ENCODE measurements at places on chromosomes 1 and 21.

DNA sequence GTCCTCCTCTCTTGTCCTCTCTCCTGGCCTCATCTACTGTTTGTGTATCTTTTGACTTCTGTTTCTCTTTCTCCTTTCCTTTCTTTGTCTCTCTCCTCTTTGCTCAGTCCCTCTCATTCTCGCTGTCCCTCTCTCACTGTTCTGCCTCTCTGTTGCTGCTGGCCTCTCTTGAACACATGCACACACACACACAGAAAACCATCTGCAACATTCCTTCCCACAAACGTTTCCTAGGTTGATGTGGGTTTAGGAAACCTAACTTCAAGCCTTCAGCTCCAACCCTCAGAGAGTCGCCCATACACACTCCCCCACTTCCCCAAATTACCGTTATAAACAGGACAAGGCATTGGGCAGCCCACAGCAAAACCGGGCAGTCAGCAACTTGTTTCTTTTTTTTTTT is 10.9 kb upstream of the SSBP3 start:
- no peak for DNase-seq

GRCh38 chr1:85428471-85429089 is 36.4 kb downstream of the DDAH1 start:
- no peak for DNase-seq

DNA sequence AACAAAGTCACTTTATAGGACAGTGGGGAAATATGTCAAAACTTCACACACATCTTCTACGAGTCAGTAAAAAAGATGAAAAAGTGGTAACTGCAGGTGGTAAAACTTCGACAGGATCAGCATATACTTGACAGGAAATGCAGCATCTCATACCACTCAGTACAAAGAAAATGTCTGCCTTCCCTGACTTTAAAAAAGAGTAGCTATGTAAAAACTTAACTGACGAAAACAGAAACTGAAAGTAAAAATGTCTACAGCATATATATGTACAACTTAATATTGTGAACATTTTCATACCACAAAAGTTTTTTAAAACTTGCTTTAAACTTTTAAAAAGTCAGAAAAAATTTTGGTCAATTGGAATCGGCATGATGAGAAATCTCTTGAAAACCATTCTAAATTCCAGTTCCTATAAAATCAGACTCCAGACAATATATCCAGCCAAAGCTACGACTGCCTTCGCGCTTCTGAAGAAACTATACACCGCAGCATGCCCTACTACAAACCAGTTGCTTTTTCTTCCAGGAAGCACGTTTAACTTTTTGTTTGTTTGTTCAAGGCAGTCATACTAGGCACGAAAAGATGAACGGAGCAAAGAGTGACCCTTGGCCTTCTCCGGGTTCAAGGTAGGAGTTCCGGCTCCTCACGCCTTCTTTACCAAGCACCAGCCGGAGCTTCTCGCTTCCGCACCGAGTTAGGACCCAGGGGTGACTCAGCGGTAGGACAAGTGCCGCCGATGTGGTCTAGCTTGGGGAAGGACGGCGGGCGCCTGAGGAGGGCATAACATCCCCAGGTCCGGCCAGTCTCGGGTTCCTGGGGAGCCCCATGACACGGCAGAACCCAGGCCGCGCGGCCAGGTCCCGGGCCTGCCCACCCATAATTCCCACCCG is 612 bp downstream of the PSMA5 start:
- peak; percentile 39 for DNase-seq

GRCh38 chr21:15560383-15561056 is 169.3 kb upstream of the USP25 start:
- DNase-seq = no peak

- DNase-seq = no peak
Measured at GRCh38 chr1:221788466-221788865, 46.6 kb upstream of the DUSP10 start.

GRCh38 chr1:164622068-164622845 is 63.3 kb downstream of the PBX1 start:
- DNase-seq = no peak

DNA sequence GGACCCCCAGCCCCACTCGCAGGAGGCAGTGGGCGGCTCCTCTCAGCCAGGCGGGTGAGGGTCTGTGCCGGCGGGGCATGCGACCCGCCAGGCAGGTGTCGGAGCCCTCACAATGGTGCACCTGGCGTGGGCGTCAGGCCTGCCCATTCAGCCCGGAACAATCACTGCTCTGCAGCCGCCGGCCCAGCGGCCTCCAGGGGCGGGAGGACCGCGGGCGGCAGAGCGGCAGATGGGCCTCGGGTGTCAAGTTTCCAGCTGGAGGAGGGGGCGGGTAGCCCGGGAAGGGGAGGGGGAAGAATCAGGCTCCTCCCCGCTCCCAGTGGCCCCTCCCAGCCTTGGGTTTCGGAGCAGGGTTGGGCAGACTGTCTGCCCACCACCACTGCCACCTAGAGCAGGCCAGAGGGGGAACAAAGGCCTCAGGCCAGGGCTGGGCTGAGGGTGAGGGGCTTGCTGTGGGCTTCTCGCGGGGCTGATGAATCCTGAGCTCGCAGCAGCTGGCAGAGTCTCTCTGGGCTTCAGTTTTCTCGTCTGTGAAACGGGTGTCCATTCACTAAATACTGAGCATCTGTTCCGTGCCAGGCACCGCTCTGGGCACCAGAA is 39.5 kb upstream of the CASZ1 start:
- peak; percentile 40 for DNase-seq

GRCh38 chr1:159889821-159890252 is 10.1 kb downstream of the CFAP45 start:
- DNase-seq = peak; percentile 94

- peak; percentile 39 for DNase-seq
Measured at GRCh38 chr1:29975036-29975694, 738.8 kb downstream of the PTPRU start.

DNA sequence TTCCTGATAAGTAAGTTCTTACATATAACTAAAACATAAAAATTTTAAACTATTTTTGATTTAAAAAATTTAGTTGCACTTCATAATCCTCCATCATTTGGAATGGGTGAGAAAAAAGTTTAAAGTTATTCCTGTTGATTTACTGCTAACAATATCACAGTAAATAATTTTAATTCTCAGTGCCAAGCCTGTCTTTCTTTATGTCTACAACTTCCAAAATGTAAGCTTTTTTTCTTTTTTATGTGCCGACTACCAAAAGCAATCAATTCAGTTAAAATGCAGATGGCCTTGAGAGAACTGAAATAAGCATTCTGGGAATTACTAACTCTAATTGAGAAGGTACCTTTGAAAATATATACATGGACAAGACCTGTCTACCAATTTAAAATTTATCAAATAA is 1224.3 kb upstream of the B3GALT2 start:
- DNase-seq = no peak

DNA sequence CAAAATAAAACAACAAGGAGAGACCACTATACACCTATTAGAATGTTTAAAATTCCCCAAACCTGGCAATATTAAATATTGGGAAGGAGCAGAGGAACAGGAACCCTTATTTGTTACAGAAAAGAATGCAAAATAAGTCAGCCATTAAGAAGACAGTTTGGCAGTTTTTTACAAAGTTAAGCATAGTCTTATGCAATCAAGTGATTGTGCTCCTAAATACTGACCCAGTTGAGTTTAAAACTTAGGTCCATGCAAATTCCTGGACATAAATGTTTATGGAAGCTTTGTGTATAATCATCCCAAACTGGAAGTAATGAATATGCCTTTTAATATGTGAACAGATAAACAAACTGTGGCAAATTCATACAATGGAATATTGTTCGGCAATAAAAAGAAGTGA is 72.9 kb upstream of the RGS4 start:
- no peak for DNase-seq

- DNase-seq = peak; percentile 3
Measured at GRCh38 chr1:116268211-116268610, 104.8 kb upstream of the ATP1A1 start.

GRCh38 chr21:26941421-26941820 is 25.5 kb downstream of the ADAMTS5 start:
- DNase-seq = peak; percentile 61

DNA sequence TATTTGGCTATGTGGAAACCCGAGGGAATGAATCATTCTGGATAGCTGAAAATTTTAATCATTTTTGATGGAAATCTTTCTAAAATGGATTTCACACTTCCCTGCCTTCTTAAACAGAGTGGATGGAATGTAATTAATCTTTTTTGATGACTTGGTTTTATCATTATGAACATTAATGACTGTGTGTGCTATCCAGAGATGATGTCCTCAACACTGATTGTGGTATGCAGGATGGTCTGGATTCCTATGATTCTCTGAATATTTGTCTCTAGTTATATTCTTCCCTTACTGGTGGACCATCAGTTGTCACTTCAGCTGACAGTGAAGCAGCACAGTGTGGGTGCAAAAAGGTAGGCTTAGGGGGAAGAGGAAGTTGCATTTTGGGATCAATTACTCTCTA is 513.5 kb downstream of the LMO4 start:
- peak; percentile 41 for DNase-seq

GRCh38 chr1:110727246-110727645 is 52.5 kb upstream of the KCNA3 start:
- no peak for DNase-seq

- DNase-seq = no peak
Measured at GRCh38 chr1:10734375-10734774, 62.1 kb downstream of the CASZ1 start.

GRCh38 chr1:107724648-107725047 is 240.3 kb downstream of the VAV3 start:
- peak; percentile 39 for DNase-seq

- no peak for DNase-seq
Measured at GRCh38 chr1:217105437-217105836, 382.2 kb upstream of the ESRRG start.

- DNase-seq = peak; percentile 81
Measured at GRCh38 chr1:7046314-7046713, 261.1 kb downstream of the CAMTA1 start.

DNA sequence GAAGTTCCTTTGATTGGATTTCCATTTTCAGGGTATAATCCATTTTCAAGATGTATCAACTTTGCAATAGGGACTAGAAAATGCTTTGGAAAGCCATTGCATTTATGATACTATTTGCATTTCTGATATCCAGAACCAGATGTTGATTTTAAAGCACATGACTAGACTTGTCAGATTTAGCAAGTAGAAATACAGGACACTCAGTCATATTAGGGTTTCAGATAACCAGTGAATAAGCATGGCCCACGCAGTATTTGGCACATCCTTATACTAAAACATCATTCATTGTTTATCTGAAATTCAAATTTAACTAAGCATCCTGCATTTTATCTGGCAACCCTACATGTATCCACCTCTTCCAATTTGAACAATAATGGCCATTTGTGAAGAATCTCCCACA is 113.3 kb upstream of the DPT start:
- DNase-seq = no peak

- DNase-seq = no peak
Measured at GRCh38 chr21:45088729-45089128, 14.3 kb downstream of the ADARB1 start.

GRCh38 chr1:35629051-35629450 is 12.3 kb downstream of the PSMB2 start:
- no peak for DNase-seq

- no peak for DNase-seq
Measured at GRCh38 chr1:21604208-21604957, 64.8 kb downstream of the RAP1GAP start.

DNA sequence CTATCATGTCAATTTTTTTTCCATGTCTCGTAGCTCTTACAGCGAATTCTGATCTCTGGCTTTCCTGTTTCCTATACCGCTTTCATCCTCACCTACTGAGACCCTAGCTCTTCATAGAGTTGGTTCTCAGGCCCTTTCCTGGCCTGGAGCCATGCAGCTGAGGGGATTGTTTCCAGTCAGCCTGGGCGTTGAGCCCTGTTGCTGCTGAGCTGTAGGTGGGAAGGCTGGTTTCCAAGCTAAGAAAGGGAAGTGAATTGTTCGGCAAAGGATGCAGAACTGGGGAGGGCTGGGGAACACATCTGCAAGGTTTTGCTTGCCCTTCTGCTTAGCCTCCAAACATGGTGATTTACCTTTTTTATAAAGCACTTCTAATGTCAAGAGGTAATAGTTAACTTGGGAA is 41.5 kb downstream of the SPATA46 start:
- no peak for DNase-seq

DNA sequence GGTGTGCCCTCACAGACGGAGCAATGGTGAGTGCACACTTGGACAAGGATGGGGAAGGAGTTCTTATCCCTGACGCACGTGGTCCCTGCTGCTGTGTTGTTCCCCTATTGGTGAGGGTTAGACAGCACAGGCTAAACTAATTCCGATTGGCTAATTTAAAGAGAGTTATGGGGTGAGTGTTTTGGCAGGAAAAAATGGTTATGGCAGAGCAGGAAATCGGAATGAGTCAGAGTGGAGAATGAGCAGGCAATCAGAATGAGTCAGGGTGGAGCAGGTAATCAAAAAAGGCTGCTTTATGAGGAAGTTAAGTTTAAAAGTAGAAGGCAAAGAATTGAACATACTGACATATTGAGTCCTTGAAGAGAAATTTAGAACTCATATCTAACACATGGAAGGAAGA is 100.5 kb downstream of the NGF start:
- DNase-seq = peak; percentile 73

GRCh38 chr1:96080925-96081324 is 640.7 kb upstream of the PTBP2 start:
- no peak for DNase-seq

- DNase-seq = peak; percentile 55
Measured at GRCh38 chr1:85465786-85466134, 801 bp upstream of the DDAH1 start.

DNA sequence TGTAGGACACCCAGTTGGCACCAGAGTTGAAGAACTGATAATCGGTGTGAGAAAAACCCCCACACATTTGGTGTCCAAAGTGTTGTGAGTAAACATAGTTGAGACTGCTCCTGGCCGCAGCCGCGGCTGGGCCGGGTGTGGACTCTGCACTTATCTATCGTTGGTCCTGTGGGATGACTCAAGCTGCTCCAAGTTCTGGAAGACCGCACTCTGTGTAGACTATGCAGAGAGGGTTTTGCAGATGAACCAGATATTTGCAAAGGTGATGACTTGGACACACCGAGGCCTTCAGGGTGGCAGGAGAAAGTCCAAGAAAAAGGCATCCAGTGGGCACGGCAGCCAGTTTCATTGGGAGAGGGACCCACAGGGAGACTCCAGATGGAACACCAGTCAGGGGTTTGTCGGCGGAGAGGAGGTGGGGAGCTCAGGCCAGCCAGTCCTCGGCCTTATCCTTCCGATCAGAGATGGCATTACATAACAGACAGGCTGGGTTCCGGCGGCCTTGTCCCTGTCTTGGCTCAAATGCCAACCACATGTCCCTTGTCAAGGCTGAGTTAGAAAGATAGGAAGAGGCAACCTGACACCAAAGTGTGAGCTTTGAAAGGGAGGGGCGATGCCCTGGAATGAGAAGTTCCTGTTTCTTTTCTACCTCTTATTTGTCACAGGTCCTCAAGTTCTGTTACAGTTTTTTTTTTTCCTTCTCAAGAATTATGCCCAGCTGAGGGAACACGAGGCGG is 21.1 kb downstream of the C2CD2 start:
- DNase-seq = no peak
